ENCODE measurements at places on chromosomes 16 and 17. TPM values are rescaled to one million over a fixed set of nuclear protein-coding genes. Genes with fewer than 3 reads are reported as not detected.

The USP31 gene
- 6.0 TPM for polyA plus RNA-seq

The FZD2 gene
- 15.1 TPM for polyA plus RNA-seq

GRCh38 chr17:4837471-4838308 lies 4.5 kb downstream of the MINK1 start:
- DNase-seq, result no peak

DNA sequence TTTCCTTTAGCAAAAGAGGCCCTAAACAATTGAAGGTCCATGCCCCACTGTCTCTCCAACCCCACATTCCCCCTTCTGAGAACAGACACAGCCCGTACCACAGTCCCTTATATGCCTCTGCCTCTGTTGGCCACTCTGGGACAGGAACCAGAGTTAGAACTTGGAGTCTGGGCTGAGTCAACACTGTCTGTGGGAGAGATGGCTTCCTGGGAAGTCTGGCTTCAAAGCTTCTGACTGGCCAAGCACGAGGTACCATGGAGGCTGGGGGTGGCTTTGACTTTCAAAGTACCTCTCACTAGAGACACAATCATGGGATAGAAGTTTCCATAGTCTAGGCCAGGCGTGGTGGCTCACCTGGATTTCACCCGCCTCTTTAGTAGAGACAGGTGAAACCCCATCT lies 14.9 kb upstream of the SPOP start:
- no peak for DNase-seq

Data from muscle of arm (tissue), 14 donors.